ENCODE measurements at places on chromosomes 7 and 10.

- DNase-seq: no peak
Observed at GRCh38 chr7:30450240-30450982, 28.2 kb downstream of the NOD1 start.

DNA sequence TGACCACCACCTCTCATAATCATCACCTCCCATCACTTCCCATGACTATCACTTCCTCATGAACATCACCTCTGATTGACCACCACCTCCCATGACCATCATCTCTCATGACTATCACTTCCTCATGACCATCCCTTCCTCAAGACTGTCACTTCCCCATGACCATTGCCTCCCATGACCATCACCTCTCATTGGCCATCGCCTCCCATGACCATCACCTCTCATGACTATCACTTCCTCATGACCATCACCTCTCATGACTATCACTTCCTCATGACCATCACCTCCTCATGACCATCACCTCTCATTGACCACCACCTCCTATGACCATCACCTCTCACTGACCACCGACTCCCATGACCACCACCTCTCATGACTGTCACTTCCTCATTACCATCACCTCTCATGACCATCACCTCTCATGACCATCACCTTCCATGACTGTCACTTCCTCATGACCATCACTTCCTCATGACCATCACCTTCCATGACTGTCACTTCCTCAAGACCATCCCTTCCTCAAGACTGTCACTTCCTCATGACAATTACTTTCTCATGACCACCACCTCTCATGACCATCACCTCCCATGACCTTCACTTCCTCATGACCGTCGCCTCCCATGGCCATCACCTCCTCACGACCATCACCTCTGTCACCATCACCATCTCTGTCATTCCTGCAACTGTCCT lies 51.6 kb downstream of the PDGFA start:
- no peak for DNase-seq

DNA sequence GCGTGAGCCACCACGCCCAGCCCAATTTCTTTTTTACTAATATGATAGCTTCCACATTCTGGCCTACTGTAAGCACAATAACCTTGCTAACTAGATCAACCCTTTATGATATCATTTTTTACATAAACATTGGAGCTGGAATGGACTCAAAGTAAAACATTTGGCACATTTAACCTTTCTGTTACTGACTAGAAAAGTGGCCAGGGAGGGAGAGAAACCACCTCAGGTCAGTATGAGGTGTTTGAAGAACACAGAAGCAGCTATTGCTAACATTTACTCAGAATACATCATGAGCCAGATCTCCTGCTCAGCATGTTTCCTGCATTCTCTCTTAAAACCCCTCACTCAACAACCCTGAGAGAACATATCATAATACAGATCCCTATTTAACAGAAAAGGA lies 27.3 kb downstream of the SGMS1 start:
- no peak for DNase-seq

DNA sequence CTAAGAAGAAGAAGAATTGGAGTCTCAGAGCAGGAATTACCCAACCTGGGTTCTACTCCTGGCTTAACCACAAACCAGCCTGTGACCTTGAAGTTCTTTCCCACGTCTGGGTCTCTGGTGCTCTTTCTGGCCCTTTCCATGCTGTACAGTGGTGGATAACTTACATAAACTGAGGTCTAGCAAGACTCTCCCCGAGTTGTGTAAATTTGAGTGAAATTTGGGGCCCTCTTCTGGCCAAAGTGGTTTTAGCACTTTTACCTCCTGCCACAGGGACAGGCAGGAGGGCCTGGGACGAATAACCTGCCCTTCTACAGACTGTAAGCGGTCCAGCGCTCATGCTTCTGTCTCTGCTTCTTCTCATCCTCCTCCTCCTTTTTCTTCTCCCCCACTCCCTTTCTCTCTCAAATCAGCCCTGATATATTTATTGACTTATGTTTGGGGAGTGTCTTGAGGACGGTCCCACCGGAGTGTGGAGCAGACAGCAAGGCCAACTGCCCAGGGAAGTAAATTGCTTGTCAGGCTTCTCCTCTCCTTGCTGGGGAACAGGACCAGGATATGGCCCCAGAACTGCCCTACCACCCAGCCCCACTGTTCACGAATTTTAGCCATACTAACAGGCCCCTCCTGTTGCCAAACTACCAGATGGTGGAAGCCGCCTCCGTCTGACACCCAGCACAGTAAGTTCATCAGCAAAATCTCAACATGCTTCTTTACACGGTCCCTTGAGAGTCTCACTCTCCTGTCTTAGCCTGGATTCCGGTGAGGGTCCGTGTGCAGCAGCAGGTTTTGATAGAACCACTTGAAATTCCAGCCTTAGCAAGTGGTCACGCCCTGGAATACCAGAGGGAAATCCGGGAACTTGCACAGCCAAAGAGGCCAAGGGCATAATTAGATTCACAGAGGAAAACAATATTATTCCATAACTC lies 4.0 kb upstream of the SH3PXD2A start:
- peak; percentile 5 for DNase-seq

- no peak for DNase-seq
Observed at GRCh38 chr10:126392469-126392868, 4.2 kb upstream of the ADAM12 start.
